ENCODE measurements at places on chromosomes 13 and 19.

DNA sequence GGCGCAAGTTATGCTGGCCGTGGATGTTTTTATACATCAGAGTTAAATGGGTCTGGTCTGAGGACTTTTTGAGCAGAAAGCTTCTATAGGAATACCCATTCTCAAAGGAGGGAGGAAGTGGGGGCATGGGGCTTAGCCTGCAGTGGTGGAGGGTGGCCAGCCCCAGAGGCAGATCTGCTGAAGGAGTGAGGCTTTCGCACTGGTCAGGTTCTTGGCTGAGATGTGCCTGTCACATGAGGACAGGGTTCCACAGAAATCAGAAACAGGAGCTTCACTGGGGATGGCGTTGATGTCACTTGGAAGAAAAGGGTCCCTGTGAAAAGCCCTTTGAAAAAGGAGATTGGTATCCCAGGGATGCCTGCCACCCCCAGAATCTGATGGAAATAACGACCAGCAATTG is 100.7 kb upstream of the MCF2L start:
- no peak for DNase-seq

- no peak for DNase-seq
These were observed 259.9 kb downstream of the FOXO1 start for GRCh38 chr13:40406405-40407120.

DNA sequence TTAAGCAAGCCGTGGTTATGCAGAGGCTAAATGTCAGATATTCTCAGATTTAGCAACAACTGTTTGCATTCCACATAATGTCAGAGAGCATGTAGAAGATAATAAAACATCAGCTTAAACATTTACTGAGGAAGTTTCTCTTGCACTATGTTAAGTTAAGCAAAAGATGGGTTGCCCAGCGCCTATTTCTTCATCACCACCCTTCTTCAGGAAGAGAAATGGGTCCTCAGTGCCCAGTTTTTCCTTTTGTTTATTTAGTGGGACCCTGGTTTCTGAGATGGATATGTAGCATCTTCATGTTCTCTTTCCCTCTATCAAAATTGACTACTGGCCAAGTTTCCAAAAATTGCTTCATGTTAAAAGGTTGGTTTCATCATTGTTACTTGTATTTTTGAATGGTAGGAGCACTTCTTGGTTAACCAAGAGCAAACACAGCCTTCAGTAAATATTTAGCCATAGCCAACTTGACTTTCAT is 356.8 kb downstream of the RFC3 start:
- DNase-seq, result no peak

DNA sequence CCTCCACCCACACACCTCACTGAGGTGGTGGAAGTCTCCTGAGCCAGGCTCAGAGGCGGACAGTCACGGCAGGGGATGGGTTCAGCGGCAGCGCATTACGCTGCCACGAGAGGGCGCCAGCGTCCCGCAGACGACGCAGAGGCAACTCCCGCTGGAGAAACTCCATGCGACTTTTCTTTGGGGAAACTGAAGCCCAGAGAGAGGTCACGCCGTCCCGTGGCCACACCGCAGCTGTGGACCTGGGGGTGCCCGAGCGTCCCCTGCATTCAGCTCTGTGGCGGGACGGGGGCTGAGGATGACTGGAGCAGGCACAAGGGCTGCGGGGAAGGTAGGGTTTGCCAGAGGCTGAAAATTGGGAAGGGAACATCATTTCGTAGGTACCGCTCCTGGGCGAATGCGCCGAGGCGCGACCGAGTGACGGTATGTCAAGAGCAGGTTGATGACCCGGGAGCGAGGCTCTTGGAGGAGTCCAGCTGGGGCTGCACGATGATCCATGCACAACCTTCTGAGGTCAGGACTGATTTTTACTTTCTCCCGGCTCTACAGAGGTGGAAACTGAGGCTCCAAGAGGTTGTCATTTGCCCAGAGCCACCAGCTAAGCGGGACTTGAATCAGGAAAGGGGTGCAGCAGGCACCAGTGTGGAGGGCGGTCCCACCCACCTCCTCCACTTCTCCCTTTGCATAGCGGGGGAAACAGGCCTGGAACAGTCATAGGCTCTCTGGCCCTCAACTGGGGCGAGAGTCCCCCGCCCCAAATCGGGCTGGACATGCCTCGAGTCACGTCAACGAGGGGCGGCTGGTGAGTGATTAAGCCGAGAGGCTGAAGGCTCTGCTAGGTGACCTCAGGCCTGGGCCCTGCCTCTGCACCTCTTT is 690 bp upstream of the ARRDC2 start:
- peak; percentile 94 for DNase-seq

GRCh38 chr19:55096061-55096701 is 20.5 kb downstream of the EPS8L1 start:
- no peak for DNase-seq

DNA sequence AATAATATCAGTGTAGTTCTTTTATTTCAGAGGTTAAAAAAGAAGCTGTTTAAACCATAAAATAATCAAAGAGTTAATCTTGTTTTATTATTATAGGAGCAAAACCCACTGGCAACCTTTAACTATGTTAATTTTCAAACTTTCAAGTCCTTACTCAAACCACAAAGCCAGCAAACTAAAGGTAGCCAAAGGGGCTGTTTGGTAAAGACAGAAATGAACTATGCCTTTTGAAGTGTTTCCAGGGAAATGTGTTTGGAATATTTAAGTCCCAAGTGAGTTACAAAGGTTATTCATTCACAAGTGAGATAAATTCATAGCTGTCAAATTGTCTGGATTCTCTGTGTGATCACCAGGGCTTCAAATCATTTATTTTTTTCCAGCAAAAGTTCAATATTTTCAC is 264.7 kb downstream of the MZT1 start:
- DNase-seq, result no peak
